Activated naive CD4-positive, alpha-beta T cell treated with anti-CD3 and anti-CD28 coated beads, Interleukin-2, amount 50 U/mL, for 72 hours (primary cell): ENCODE measurements at places on chromosomes 13 and 19. TPM values are rescaled to one million over a fixed set of nuclear protein-coding genes. Genes with fewer than 3 reads are reported as not detected.
A peak's percentile ranks its signal among the peaks of the same experiment; 100 is the strongest.

Gene CYP2F1
- not detected for total RNA-seq

Gene EBPL
- total RNA-seq, result 59.9 TPM

DNA sequence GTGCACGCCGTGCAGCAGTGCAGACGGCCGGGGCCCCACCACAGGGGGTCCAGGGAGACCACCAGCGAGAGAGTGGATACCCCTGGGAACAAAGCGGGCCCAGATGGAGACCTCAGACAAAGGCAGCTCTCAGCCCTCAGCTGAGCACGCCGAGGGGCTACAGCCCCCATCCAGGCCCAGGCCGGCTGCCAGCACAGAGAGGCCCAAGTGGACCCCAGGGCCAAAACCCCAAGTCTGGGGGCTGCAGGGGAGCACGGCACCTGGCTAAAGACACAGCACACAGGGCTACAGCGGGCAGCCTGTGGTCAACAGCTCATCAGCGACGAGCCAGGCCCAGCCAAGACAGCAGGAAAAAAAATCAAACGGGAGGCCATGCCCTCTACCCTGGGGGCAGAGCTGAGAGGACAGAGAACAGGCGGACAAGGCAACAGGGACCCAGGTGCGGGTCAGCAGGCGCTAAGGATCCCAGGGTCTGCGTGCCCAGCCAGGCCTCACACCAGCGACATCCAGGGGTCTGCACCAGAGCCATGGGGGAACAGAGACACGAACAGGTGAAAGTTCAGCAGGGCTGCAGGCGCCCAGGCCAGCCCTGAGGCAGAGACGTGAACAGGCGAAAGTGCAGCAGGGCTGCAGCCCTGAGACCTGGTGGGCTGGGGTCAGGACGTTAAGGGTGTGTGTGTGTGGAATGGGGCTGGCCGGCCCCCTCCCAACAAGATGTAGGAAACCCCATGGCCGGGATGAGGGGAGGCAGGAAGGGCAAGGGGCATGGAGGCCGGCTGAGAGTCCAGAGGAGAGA, 34.3 kb downstream of the RASA3 start:
- no peak for DNase-seq

DNA sequence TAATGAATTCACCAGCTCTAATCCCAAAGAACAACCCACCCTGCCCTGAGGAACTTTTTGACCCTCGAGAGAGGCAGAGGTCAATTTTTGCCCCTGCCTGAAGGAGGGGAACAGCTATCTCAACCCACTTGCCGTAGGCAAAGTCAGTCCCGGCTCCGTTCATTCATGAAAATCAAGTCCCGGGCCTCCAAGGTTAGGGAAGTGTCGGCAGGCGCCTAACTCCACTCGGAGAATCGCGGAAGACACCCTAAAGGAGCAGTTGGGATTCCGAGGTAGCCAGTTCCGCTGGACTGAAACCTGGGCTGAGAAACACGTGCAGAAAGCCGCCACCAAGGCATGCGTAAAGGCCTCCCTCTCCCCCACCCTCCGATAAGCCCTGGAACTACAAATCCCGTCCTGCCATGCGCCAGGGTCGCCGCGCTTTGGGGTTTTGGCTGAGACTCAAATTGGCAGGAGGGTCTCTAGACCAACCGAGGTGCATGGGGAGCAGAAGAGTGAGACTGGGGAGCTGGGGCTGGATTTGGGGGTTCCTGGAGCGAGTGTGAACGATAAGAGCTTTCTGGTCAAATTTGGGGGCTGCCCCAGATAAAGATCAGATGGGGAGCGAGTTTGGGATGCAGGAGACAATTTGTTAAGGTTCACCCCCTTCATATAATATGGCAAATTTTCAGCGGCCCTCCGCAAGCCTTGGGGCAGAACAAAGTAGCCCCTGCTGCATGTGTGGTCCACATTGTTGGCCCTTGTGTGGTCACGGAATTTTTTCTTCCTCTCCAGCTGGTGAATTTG, at the start of gene TNPO2:
Gene TNPO2, minus strand, starts transcription at position 292 of the 786 bp plus-strand sequence. CDS start 2,955 bp downstream, outside the sequence.
- peak; percentile 72 for DNase-seq

DNA sequence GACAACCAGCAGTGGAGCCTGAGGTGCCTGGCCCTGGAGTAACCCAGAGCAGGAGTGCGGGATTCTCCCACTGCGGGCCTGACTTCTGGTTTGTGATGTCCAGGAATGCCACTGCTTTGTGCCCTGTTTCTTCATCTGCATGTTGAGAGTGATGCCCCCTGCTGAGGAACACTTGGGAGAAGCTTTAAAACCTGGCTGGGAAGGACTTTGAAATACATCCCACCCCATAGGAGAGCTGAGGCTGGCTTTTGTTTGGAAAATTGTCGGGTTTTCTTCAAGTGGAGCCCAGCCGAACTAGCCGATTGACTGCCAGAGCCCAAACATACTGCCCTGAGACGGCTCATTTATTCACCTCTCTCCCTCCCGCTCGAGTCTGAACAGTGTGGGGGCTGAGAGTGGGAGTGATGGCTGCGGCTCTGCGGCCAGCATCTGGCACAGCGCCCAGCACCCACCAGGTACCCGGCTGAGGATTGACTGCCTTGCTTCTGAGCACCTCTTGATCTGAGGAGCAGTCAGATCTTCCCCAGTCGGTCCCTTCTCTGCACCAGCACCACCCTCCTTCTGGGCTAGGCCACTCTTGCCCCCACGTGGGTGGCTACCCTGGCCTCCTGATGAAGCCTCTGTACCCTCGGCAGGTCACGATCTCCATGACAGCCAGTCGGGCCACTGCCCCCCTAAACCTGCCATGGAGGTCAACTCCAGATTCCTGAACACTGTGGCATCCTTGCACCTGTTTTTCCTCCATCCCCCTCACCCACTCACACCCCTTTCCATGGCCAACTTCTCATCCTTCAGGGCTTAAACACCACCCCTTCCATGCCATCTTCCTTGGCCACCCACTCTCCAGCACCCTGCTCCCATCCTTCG, 148.9 kb downstream of the SIPA1L3 start:
- no peak for DNase-seq

DNA sequence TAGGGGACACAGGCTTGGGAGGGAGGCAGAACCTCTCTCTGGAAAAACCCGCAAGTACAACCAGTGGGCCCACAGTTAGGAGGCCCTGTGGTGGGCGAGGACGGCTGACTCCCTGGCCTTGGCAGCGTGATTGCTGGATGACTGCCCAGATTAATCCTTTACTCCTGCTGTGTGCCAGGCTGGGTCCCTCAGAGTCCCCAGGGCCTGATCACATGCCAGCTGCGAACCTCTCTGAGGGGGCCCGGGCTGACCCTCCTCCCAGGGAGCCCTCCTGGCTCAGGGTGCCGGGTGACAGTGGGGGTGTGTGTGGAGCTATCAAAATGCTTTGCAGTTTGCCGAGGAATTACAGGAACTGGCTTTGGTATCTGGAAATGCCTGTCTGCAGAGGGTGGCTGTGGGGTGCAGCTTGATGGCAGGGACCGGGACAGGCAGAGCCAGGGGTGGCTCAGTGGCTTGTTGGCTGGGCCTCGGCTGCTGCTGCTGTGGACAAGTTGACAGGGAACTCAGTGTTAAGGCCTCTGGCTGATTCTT, 48.9 kb downstream of the DNM2 start:
- no peak for DNase-seq

- no peak for DNase-seq
Observed at GRCh38 chr19:33535226-33535625, 13.6 kb upstream of the PEPD start.

GRCh38 chr19:15397236-15397635, 17.6 kb upstream of the AKAP8 start:
- DNase-seq, result no peak

GRCh38 chr13:66205807-66206206, 1024.3 kb downstream of the PCDH9 start:
- no peak for DNase-seq

GRCh38 chr13:22041741-22042140, 370.9 kb downstream of the FGF9 start:
- no peak for DNase-seq

DNA sequence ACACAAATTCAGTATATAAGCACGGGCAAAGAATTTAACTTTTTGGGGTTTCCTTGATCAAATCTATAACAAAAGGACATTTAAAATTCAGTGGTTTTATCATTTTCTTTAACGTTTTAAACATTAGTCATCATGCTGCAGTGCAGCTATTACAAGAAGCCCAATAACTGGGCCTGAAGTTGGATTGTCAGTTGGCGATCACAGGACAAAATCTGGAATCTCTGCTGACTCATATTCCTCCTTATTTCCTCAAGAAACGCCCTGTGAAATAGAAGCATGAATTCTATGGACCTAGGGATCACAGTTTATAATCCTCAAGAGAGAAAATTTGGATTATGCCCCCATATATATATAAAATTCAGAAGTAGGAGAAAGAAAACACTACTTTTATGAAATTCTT, 971.6 kb upstream of the MIR17HG start:
- DNase-seq, result no peak

GRCh38 chr19:17888260-17888659, 16.5 kb downstream of the SLC5A5 start:
- no peak for DNase-seq
